CD4-positive, alpha-beta T cell treated with Interleukin-15 for 4 hours (primary cell): ENCODE measurements at places on chromosomes 1 and 21.

DNA sequence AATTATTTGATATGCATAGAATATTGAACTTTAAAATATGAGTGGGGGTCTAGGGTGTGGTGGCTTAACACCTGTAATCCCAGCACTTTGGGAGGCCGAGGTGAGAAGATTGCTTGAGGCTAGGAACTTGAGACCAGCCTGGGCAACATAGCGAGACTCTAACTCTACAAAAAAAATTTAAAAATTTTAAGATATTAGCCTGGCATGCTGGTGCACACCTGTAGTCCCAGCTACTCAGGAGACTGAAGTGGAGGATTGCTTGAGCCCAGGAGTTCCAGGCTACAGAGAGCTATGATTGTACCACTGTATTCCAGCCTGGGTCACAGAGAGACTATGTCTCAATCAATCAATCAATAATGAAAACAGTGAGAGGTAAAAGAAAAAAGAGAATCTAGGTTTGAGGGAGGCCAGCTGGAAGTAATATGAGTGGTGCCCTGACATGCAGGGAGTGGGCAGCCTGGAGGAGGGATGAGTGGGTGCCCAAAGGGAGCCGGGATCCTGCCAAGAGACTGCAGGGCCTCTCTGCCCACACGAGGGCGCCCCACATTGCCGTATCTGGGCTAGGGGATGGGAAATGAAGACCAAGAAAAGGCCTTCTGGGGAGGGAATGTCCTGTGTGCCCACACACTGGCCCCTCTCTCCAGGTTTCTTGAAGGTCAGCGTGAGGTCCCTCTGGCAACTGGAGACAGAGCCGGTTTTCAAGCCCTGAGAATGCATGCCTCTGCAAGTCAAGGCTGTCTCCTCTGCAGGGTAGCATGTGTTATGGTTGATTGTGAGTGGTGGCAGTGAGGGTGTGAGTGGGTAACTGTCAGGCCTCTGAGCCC is 93.9 kb upstream of the PPM1J start:
- DNase-seq: peak; percentile 45

- no peak for DNase-seq
Observed at GRCh38 chr1:83571536-83571935, 427.4 kb downstream of the TTLL7 start.

DNA sequence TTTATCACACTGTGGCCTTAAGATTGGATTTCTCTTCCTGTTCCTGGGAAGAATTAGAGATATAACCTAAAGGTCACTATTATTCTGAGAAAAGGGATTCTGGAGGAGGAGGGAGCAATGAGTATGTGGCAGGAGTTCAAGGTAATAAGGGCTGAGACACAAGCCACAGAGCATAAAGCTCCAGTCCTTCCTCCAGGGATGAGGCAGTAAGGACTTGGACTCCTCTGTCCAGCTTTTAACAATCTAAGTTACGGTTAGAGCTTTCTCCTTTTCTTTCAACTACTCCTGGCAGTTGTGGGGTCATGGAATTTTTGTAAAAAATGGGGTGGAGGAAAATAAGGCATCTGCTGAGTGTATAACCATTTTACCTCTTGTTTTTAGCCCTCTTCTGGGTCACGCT is at the start of gene HSD3B2:
HSD3B2 (plus strand) TSS at position 201 of the 400 bp plus-strand sequence. CDS start 270 bp downstream, outside the sequence.
- no peak for DNase-seq

DNA sequence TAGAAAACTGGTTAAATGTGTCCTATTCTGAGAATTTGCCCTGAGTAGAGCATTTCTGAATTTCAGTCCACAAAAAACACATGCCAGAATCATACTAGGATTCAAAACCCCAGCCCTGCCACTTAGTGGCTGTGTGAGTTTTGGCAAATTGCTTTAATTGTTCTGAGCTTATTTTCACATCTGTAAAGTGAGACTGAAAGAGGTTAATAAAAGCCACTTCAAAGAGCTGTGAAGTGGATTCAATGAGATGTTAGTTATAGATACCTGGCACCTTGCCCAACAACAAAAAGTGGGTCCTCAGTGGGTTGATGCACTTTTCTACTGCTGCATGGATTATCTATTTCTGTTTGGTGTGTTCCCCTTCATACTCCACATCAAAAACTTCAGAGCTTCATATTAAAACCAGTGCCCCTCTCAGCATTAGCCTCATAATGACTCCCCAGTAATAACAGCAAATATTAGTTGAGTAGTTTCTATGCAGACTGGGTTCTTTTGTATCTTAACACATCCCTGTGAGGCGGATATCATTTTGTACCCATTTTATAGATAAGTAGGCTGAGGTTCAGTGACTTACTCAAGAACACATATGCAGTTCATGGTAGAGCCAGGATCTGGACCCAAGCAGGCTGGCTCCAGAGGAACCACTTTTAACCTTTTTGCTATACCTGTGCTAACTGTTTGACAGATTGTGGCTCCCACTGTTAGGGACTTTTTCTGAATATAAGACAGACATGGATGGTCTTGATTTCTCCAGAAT is 14.2 kb upstream of the ADORA3 start:
- DNase-seq: peak; percentile 54

DNA sequence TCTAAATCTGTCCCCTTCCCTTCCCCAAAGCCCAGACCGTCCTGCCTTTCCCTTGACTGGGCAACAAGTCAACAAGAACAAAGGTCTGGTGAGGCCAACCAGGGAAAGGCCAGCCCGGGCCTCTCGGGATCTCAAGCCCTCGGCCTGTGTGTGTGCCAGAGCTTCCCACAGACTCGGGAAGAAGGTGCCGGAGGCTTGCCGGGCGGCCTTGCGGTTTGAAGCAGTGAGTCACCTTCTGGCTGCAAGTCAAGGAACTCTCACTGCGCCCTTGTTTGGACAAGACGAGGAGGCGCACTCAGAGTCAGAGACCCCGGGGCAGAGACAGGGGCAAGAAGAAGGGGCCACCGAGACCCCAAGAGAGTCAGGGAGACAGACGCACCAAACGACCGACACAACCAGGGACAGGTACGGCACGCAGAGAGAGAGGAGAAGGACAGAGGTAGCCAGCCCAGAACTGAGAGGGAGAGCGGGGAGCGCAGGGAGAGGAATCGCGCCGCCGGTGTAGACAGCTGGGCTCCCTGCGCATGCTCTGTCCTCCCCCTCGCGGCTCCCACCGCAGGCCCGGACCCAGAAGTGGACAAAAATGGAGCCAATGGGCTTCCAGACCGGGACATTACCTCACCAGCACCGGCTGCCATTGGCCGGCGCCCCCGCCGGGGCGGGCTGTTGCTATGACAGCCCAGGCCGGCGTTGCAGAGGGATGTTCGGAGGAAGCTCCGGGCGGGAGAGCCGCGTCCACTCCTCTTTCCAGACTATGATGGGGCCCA is 66.6 kb upstream of the LAPTM5 start:
- peak; percentile 60 for DNase-seq

DNA sequence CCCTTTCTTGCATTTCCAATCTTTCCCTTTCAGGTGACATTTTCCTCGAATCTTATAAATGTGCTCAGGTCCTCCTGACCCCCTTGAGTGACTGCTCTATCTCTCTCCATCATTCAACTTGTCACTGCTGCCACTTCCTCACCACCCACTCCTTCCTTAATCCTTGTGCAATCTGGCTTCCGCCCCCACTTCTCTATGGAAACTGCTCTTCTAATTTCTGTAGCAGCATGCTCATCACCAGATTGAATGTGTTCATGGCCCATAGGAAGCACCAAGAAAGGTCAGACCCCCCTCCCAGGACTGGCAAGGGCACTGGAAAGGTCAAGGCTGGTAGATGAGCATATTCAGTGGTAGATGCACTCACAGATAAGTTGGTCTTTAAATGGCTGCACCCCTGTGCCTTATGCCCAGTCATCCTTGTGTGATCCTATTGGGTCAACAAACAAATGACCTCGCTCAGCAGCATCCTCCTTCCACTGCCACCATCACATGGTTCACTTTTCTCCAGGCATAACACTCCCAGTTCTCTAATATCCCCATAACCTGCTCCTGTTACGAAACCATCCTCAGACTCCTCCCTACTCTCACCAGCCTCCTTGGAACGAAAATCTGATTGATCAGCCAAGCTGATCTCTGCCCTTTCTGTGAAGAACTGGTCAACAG is 288.5 kb upstream of the POU3F1 start:
- DNase-seq: no peak

DNA sequence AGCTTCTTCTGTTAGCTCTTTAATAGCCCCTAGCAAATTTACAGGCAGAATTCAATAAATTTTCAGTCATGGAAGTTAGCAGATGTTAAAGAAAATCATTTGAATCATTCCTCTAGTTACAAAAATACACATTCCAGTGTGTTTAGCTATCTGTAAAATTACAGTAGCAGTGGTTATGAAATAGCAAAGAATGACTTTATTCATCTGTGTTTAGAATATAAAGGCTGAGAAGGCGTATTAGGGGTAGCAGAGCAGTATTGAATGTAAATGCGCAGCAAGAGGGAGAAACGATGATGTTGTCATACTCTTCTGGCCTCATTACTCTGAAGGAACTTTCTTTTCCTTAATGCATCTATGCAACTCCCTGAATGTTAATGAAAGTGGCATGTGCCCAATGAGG is 106.2 kb upstream of the CYYR1 start:
- DNase-seq: no peak

- DNase-seq: no peak
Observed at GRCh38 chr1:214524824-214525223, 26.6 kb downstream of the PTPN14 start.

- DNase-seq: no peak
Observed at GRCh38 chr1:86938450-86938849, 24.0 kb downstream of the HS2ST1 start.

DNA sequence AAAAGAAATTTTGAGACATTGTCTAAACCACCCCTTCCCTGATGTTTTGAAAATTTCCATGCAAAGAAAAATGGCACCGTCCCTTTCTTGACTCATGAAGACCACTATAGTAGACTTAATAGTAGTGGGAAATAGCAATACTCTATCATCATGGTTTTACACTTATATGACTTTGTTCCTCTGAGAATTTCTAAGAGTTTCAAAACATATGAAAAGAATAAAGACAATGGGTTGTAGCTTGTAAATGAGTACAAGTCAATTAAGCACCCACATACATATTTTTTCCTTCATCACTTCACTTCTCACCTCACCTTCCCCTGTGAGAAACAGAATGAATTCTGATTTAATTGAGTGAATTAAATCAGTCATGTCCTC is 151.7 kb downstream of the LYPLAL1 start:
- no peak for DNase-seq

GRCh38 chr1:6498576-6499111 is 7.2 kb upstream of the PLEKHG5 start:
- no peak for DNase-seq

GRCh38 chr1:19975423-19976193 is 3.8 kb downstream of the PLA2G2A start:
- no peak for DNase-seq

- DNase-seq: no peak
Observed at GRCh38 chr1:110309767-110310166, 29.4 kb upstream of the RBM15 start.

GRCh38 chr1:227770812-227771211 is 35.6 kb downstream of the SNAP47 start:
- DNase-seq: no peak

GRCh38 chr1:116510361-116510760 is 60.5 kb downstream of the CD58 start:
- DNase-seq: no peak

DNA sequence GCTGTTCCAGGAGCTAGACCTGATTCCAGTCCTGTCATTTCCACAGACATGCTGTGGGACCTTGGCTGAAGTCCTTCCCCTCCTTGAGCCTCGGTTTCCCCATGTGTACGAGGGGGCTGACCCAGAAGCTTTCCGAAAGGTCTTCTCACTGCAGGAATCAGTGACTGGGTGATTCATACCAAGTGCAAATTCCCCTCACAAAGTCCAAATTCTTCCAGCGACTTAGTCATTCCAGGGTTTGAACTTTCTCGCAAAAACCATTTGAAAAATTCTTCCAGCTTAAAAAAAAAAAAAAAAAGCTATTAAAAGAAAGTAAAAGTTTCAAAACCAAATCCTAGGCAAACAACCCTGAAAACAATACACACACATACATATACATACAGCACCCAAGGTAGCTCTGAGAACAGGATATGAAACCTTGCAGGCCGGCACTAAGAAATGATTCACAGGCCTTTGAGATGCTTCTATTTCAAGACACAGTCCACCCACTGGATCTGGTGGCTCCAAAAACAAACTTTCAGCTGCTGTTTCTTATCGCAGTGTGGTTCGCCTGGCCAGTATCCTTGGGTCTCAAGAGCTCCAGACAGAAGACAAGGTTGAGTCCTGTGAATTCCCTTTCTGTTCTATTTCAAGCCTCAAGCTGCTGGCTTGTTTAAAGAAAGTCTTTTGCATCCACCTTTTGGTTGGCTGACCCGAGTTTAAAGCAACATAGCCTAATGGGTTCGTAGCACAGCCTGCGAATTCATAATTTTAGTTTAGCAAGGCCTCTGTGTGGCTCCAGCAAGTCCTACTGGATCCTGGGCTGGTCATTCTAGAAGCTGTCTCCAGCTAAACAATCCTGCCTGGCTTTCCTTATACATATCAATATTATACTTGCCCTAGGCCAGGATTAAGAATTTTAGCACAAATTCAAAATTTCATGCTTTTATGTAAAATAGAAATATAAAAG is 18.0 kb upstream of the ID3 start:
- no peak for DNase-seq

GRCh38 chr21:31136891-31137290 is 98.6 kb upstream of the KRTAP19-8 start:
- no peak for DNase-seq

GRCh38 chr1:221078260-221078965 is 199.2 kb downstream of the HLX start:
- no peak for DNase-seq

DNA sequence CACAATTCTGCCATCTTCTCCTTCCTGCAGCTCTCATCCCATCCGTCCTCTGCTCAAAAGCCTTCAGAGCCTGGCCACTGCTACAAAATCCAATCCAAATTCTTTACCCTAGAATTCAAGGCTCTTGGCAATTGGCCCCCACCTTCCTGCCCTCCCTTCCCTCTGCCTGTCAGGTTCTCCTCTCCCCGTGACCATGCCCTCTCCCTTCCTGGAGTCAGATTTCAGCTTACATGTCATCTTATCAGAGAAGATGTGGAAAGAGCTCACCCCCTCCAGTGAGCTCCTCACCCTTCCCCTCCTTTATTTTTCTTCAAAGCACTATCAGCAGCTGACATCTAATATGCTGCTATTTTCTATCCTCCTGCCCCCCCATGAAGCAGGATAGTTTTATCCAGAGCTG is 86.9 kb downstream of the GRIK3 start:
- DNase-seq: no peak

GRCh38 chr1:201015551-201016091 is 7.9 kb downstream of the KIF21B start:
- peak; percentile 70 for DNase-seq
